Aortic smooth muscle cell (primary cell): ENCODE measurements at places on chromosomes 7 and 10. TPM values are rescaled to one million over a fixed set of nuclear protein-coding genes. Genes with fewer than 3 reads are reported as not detected.

The C10orf95 gene
- under 0.01 and 0.06 TPM in 2 replicates for total RNA-seq

The AGBL3 gene
- total RNA-seq, result 1.6 and 1.7 TPM in 2 replicates

The ACHE gene
- not detected in 2 replicates for total RNA-seq

The GTF2IRD2 gene
- 4.8 and 6.4 TPM in 2 replicates for total RNA-seq

The PLAC9 gene
- total RNA-seq, result 69.5 and 73.6 TPM in 2 replicates

The CHST3 gene
- total RNA-seq, result 38.1 and 46.1 TPM in 2 replicates

The OR2A1 gene
- under 0.01 and 0.19 TPM in 2 replicates for total RNA-seq

The CTTNBP2 gene
- total RNA-seq, result 1.5 and 1.9 TPM in 2 replicates

The CTNNA3 gene
- total RNA-seq, result 0.13 TPM in 1 of 2 replicates, not detected in the other

The EBF3 gene
- total RNA-seq, result 0.81 and 1.7 TPM in 2 replicates

The TSPAN12 gene
- total RNA-seq, result 2.2 and 4.0 TPM in 2 replicates

The VOPP1 gene
- 63.9 and 85.6 TPM in 2 replicates for total RNA-seq

The AKR1C1 gene
- total RNA-seq, result 330 and 378 TPM in 2 replicates

The TMEM229A gene
- 0.13 and 0.37 TPM in 2 replicates for total RNA-seq

The MACC1 gene
- under 0.01 and 0.06 TPM in 2 replicates for total RNA-seq

The H2BK1 gene
- total RNA-seq, result not detected in 2 replicates

The AOC1 gene
- total RNA-seq, result not detected in 2 replicates

The WNT8B gene
- not detected in 2 replicates for total RNA-seq

The BLNK gene
- total RNA-seq, result not detected in 2 replicates

The HSPA12A gene
- total RNA-seq, result 2.0 and 5.9 TPM in 2 replicates

The ADRB1 gene
- total RNA-seq, result not detected in 2 replicates

The PTPN20 gene
- 0.92 and 0.99 TPM in 2 replicates for total RNA-seq

The HOXA9 gene
- total RNA-seq, result not detected in 2 replicates

The VWA2 gene
- under 0.01 TPM in 1 of 2 replicates, not detected in the other for total RNA-seq

The C1GALT1 gene
- 41.7 and 57.2 TPM in 2 replicates for total RNA-seq

The EN2 gene
- not detected in 2 replicates for total RNA-seq

The COL26A1 gene
- 0.12 TPM in 1 of 2 replicates, not detected in the other for total RNA-seq

The PNLIPRP2 gene
- not detected in 2 replicates for total RNA-seq

The CPVL gene
- total RNA-seq, result 0.13 TPM in 1 of 2 replicates, not detected in the other

The FOXI2 gene
- total RNA-seq, result not detected in 2 replicates

The CCDC71L gene
- 23.9 and 24.2 TPM in 2 replicates for total RNA-seq

The SPRN gene
- 0.12 and 0.13 TPM in 2 replicates for total RNA-seq

The TIMM23B gene
- 18.7 and 22.2 TPM in 2 replicates for total RNA-seq

The ZCWPW1 gene
- 2.2 and 2.6 TPM in 2 replicates for total RNA-seq

The GALNT11 gene
- 63.1 and 65.2 TPM in 2 replicates for total RNA-seq

The GNG11 gene
- total RNA-seq, result 62.2 and 93.0 TPM in 2 replicates

The TRRAP gene
- total RNA-seq, result 12.8 and 16.7 TPM in 2 replicates

The LIPF gene
- total RNA-seq, result not detected in 2 replicates

The FKBP9 gene
- 318 and 351 TPM in 2 replicates for total RNA-seq

The FAM25G gene
- total RNA-seq, result not detected in 2 replicates
